CD4-positive, alpha-beta T cell treated with Interleukin-12 subunit alpha and Interleukin-12 subunit beta, for 1 hour (primary cell): ENCODE measurements at places on chromosomes 2 and 18.

- DNase-seq, result no peak
Observed at GRCh38 chr2:67733517-67733916, 329.3 kb downstream of the C1D start.

DNA sequence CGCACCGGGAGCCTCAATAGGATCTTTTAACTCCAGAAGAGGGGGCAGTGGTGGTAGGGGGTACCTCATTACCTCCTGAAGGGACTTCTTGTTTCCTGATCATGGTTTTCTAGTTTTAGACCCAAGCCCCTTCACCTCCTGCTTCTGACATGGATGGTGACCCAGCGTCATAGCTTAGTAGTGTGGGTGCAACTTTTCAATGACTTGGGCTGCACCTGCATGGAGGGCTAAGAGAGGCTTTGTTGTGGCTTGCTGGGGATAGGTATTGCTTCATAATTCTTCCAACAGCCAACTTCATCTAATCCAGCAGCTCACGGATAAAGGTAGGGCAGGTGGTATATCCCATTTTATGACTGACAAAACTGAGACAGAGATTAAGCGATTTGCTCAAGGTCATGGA, 3.0 kb downstream of the SLC1A4 start:
- DNase-seq, result no peak

DNA sequence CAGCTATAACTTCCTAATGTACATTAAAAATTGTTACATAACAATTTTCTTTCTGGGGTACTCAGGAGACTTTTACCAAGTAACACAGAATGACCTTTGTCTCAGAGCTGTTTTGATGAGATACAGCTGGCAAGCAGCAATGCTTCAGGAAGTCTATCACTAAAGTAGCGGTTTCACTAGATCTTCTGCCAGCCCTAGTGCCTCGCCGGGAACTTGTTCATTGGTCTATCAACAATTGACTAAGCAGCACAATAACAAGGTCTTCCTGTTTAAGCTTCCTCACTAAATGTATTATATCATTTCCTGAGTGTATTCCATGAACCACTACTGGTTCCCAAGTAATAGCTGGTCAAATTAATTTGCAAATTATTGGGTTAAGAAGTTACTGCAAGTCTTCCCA, 69.2 kb downstream of the TRIP12 start:
- peak; percentile 64 for DNase-seq

- DNase-seq, result no peak
Observed at GRCh38 chr2:119673796-119674195, 5.2 kb upstream of the TMEM177 start.

DNA sequence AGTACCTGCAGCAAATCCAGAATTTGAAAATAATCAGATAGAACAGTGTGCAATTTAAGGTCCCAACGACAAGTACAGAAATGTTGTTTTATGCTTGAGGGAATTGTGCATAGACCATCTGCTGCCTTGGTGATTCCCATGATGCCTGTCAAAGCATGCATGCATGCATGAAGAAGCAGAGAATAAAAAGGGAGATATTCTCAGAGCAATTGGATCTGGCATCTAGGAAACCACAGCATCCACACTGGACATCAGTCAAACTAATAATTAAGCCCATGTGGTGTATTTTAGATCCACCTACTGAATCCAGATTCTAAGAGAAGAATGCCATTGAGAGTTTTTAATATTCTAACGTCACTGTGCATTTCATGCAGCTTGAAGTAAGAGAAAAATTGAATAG, 361.2 kb downstream of the FSIP2 start:
- no peak for DNase-seq

DNA sequence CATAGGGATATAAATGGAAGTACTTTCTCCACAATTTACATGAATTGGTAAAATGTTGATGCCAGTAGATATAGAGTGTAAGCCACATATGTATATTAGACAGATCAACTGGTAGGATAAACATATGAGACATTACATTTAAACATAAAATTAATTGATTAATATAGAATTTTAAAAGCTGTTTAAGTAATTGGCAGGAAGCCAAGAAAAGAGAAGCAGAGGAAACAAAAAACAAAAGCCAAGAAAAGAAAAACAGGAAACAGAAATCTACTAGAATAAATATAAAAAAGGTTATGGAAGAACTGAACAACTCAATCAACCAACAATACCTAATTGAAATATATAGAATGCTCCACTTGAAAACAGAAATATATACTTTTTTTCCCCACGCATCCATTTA, 920.1 kb upstream of the TMEFF2 start:
- DNase-seq, result no peak

- no peak for DNase-seq
Observed at GRCh38 chr2:176106581-176107539, at the start of gene HOXD11. Gene HOXD11 (plus strand): TSS chr2:176107280. CDS start chr2:176107356, 76 bp downstream.

DNA sequence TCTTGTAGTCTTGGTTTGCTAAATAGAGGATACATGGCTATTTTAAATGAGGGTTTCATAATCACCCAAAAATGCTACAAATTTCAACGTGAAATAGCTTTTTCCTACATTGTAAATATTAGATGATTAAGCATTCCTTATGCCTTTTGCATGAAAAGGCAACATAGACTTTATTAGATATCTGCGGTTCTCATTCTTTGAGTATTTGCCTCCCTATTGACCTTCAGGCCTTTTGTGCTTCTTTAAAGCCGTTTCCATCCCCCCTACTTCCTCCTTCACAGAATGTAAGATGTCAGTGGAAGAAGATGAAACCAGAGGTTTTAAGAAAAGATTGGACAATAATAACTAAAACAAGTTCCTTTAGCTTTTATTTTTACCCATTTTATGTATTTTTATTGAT, 144.1 kb downstream of the UBE2E3 start:
- DNase-seq, result peak; percentile 48

DNA sequence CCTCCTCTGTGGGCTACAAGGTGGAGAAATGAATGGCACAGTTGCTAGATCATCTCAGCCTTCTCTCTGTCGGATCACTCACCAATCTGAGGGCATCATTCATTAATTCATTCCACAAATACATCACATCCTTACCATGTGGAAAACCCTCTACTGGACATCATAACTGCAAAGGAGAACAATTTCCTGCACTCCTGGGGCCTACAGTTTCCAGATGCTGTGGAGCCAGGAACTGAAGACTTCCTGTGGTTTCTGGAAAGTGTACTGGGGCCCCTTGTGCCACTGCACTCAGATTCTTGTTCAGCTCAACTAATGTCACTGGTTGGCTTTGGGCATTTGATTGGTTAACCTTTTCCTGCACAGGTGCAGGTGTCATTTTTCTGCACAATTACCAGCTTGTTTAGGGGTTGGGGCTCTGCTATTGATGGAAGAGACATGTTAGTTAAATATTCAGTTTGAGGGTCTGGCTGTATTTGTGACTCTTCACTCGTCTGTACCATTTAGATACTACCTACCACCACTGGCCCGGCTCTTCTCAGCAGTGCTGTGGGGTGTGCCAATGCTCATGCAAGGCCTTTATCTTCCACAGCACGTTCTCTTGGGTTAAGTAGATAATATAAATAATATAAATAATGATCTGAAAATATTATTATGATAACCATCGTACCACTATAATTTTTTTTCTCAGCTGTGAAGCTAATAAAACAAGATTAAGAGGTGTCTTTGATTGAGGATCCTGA, 427.3 kb downstream of the TSN start:
- DNase-seq, result no peak

DNA sequence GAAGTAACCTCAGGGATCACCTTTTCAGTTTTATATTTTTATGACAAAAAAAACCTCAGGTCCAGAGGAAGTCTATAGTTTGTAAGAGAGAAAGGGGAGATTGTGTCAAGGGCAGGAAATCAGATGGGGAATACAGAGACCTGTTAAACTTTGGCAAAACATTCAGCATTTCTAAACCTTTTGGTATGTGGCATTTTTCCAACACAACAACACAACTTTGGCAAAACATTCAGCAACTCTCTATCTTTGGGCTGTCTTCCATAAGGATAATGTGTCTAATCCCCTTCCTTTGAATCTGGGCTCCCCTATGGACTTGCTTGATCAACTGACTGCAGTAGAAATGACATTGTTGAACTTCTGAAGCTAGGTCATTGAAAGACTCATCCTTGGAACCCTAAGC, 220.6 kb upstream of the CCDC68 start:
- no peak for DNase-seq

GRCh38 chr2:206797376-206797775, 32.0 kb downstream of the FASTKD2 start:
- no peak for DNase-seq

DNA sequence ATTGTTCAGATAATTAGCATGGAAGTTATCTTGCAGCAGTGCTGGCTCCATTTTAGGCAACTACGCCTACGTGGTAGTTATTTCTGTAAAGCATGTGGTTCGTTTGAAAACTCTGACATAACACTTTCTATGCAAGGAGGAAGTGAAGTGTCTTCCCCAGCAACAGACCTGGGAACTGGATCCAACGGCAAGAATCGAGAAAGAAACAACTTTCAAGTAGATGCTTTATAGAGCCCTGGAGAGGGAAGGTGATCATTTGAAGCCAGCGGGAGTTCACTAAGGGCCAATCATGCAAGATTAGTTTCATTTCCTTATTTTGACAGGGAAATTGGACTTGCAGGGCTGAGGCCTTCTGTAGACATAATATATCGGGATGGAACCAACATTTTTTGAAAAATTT, 218.3 kb downstream of the ACKR3 start:
- no peak for DNase-seq

- no peak for DNase-seq
Observed at GRCh38 chr2:223270548-223270947, 218.6 kb downstream of the KCNE4 start.

DNA sequence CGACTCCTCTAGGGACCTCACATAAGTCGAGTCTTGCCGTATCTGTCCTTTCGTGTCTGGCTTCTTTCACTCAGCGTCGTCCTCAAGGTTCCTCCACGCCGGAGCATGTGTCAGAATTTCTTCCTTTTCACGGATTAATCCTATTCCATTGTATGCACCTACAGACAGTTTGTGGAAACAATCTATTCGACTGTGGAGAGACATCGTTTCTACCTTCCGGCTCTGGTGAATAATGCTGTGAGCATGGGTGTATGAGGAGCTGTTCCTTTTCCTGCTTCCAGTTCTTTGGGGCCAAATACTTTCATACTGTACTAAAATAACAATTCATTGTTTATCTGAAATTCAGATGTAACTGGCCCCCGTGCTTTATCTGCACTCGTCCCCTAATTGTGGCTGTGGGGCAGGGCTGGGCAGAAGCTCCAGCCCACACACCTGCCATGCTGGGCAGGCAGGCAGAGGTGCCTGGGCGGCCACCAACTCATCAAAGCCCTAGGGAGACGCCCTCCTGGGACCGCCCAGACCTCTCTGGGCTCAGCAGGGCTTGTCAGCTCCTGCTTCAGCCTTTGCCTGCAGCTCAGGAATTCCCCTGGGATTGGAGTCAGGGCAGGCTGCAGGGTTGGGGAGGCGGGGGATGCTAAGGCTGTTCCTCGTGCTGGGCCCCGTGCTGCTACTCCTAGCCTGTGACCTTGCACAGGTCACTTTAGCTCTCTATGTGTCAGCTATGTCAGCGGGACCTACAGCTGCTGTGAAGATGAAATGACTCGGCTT, 14.5 kb downstream of the GPC1 start:
- no peak for DNase-seq

- DNase-seq, result no peak
Observed at GRCh38 chr2:237901932-237902850, 42.8 kb downstream of the RAMP1 start.

DNA sequence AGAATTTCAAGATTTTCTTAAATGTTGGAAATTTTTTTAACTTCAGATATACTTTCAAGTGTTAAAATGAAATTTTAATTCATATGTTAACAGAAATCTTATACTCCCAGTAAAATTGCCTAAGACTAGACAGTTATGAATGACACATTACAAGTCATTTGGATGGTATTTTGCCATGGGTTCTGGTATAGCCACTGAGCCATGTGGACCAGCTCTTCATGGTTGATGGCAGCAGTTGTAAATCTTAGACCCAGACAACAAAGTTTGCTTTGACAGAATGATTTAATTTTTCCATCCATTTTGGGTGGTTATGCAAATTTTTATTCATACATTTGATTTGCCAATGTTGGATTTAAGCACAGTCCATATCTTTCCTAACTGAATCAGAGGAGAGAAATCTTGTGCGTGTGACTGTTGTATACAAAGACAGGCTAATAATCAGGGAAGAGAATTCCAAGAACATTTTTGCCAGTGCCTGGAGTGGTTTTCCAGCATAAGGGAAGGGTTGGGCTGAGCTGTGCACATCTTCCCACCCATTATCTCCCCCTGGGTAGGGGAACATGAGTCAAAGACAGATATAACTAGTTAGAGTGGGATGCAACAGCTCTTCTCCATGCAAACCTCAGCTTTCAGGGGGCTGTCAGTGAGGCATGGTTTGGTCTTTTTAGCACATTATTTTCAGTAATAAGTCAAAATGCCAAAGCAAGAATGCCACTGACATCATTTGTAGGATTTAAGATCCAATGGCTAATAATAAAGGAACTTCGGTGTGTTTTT, 28.1 kb upstream of the INPP4A start:
- DNase-seq, result no peak

GRCh38 chr2:29620890-29621289, 300.5 kb downstream of the ALK start:
- DNase-seq, result no peak

DNA sequence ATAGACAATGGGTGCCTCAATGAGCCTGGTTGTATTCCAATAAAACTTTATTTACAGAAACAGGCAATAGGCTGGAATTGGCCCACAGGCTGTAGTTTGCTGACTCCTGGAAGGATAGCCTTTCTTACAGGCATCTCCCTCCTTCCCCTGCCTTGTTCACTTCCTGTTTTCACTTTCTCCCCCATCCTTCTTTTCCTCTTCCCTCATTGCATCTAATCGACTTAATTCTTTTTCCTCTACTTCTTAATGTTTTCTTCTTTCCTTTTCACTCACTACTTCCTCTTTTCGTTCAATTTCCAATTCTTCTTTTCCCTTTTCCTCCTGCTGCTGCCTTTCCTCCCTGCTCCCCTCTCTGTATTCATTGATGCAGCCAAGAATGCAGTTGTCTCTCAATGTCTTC, 70.0 kb downstream of the ABCA12 start:
- DNase-seq, result no peak

- no peak for DNase-seq
Observed at GRCh38 chr2:8427211-8427610, 254.6 kb upstream of the ID2 start.

DNA sequence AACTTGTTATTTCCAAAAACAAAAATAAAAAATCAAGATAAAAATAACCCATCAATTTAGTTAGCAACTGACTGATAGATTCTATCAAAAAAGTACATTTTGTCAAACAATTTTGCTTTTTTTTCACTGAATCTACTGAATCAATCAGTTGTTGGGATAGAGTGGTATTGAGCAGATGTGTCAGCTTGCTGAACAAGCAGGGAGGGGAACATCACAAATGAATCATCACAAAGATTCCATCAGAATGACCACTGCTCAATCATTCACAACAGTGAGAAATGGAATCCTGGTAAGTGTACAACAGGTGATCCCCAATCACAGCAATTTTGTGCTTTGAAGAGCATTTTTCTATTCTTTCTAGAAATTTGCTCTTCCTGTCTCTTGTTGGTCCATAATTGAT, 12.3 kb upstream of the SLC14A2 start:
- no peak for DNase-seq
